PC-3 (cell line): ENCODE measurements at places on chromosomes 1 and 21. TPM values are rescaled to one million over a fixed set of nuclear protein-coding genes. Genes with fewer than 3 reads are reported as not detected.

Gene KCNT2
- total RNA-seq, result 0.26 and 0.69 TPM in 2 replicates

Gene TDRD5
- not detected in 2 replicates for total RNA-seq

Gene C1QA
- total RNA-seq, result not detected in 2 replicates

Gene TSPEAR
- 2.1 and 3.2 TPM in 2 replicates for total RNA-seq

DNA sequence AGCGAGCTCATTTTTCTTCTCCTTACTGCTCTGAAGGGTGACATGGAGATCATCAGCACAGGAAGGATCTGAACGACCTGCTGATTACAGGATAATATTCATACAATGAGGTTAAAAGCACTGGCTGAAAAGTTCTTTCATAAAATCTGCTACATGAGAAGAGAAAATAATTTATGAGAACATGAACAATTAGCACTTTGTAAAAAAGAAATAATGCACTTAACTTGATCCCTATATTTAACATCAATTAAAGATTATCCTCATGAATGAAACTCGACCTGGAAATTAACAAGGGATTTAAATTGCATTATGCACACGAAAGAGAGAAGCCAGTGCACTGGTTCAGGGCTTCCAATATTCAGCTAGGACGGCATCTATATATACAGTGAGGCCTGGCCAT is 46.6 kb downstream of the RRAGC start:
- no peak for DNase-seq

GRCh38 chr1:197913495-197914276 is 3.5 kb upstream of the LHX9 start:
- DNase-seq, result no peak
